ENCODE measurements at places on chromosomes 1 and 21. TPM values are rescaled to one million over a fixed set of nuclear protein-coding genes. Genes with fewer than 3 reads are reported as not detected.

DNA sequence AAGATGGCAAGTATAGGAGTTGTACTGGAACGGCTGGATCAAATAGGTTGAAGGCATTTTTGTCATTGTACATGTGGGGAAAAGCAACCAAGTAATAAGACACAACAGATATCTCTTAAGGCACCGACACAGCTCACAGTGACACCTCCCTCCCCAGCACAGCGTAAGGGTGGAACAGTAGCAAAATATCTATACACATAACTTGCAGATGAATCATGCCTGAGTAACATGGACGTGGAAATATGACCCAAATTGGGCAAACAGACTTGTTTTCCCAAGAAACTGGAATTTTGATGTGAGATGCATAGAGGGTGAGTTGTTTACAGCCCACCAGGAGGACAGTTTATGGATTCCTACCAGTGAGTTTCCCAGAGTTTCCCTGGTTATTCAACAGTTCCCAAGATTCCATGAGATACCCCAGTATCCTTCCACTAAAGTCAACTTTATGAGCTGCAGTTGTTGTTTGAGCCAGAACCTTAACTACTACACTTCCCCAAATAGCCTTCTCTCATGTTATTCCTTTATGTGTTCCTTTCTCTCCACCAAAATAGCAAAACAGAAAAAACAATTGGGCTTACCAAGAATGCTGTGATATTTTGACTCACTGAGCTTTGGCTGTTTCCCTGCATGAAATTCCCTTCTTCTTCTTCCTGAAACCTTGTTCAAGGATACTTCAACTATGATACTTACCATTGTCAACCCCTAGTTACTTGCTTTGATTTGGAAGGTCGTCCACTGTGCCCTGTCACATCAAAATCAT, 7.1 kb upstream of the DR1 start:
- DNase-seq, result no peak

DNA sequence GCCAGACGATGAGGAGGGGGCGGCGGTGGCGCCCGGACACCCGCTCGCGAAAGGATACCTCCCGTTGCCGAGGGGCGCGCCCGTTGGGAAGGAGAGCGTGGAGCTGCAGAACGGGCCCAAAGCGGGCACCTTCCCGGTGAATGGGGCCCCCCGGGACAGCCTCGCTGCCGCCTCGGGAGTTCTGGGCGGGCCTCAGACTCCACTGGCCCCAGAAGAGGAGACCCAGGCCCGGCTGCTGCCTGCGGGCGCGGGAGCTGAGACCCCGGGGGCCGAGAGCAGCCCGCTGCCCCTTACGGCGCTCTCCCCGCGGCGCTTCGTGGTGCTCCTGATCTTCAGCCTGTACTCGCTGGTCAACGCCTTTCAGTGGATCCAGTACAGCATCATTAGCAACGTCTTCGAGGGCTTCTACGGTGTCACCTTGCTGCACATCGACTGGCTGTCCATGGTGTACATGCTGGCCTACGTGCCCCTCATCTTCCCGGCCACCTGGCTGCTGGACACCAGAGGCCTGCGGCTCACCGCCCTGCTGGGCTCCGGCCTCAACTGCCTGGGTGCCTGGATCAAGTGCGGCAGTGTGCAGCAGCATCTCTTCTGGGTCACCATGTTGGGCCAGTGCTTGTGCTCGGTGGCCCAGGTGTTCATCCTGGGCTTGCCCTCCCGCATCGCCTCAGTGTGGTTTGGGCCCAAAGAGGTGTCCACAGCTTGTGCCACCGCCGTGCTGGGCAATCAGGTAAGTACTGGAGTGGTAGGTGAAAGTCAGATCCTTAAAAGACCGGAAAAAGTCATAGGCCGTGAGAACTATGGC, 588 bp downstream of the FLVCR1 start:
- peak; percentile 28 for DNase-seq

- no peak for DNase-seq
Observed at GRCh38 chr21:40474513-40474912, 372.4 kb downstream of the DSCAM start.

- peak; percentile 42 for DNase-seq
Observed at GRCh38 chr1:238252033-238252802, 361.5 kb upstream of the ZP4 start.

- no peak for DNase-seq
Observed at GRCh38 chr1:205812271-205812877, 624 bp downstream of the SLC41A1 start.

Gene TAS1R3
- 0.47 TPM for polyA plus RNA-seq

Gene KRTAP13-2
- polyA plus RNA-seq, result not detected

Gene CYP4Z1
- polyA plus RNA-seq, result 0.17 TPM

Gene AMPD1
- 0.06 TPM for polyA plus RNA-seq

Gene LIN9
- 9.2 TPM for polyA plus RNA-seq

Measured in renal cortex interstitium (tissue), 15 donors.